ENCODE measurements at places on chromosomes 12 and 14. TPM values are rescaled to one million over a fixed set of nuclear protein-coding genes. Genes with fewer than 3 reads are reported as not detected.

GRCh38 chr12:46403719-46404070 lies 31.1 kb upstream of the SLC38A2 start:
- H3K4me1 ChIP-seq: peaks cover 73% of the 10 kb centered on the region
- no peak overlapping the region for H3K4me3 ChIP-seq
- H3K27me3 ChIP-seq: no peaks in the 10 kb centered on the region
- no peak for DNase-seq

DNA sequence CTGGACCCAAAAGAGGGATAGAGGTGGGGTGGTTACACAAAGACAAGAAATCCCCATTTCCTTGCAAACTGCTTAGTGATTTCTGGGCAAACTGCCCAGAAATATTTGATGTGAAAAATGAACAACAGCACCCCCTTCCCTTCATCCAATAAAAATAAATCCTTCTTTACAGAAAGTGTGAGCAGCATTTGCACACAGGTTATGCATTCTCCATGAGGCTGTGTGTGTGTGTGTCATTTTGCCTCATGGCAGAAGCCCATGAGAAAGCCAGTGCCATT lies 17.2 kb upstream of the NRXN3 start:
- no peaks in the 10 kb centered on the region for H3K36me3 ChIP-seq
- no peak overlapping the region for H3K27ac ChIP-seq
- no peak overlapping the region for H3K4me3 ChIP-seq

OR4E2 gene
- total RNA-seq: not detected

- no peaks in the 10 kb centered on the region for H3K36me3 ChIP-seq
- no peak overlapping the region for H3K4me3 ChIP-seq
- no peak for DNase-seq
- H3K27me3 ChIP-seq: no peaks in the 10 kb centered on the region
Observed at GRCh38 chr12:116484807-116485206, 74.4 kb upstream of the MAP1LC3B2 start.

TOMM20L gene
- not detected for total RNA-seq

GALNT6 gene
- 0.90 TPM for total RNA-seq

- H3K27me3 ChIP-seq: no peaks in the 10 kb centered on the region
- peaks cover 15% of the 10 kb centered on the region for H3K4me1 ChIP-seq
- DNase-seq: no peak
- no peak overlapping the region for H3K4me3 ChIP-seq
- H3K36me3 ChIP-seq: peaks cover 25% of the 10 kb centered on the region
- H3K27ac ChIP-seq: no peak overlapping the region
Observed at GRCh38 chr12:50720501-50720900, 43.4 kb upstream of the ATF1 start.

DNA sequence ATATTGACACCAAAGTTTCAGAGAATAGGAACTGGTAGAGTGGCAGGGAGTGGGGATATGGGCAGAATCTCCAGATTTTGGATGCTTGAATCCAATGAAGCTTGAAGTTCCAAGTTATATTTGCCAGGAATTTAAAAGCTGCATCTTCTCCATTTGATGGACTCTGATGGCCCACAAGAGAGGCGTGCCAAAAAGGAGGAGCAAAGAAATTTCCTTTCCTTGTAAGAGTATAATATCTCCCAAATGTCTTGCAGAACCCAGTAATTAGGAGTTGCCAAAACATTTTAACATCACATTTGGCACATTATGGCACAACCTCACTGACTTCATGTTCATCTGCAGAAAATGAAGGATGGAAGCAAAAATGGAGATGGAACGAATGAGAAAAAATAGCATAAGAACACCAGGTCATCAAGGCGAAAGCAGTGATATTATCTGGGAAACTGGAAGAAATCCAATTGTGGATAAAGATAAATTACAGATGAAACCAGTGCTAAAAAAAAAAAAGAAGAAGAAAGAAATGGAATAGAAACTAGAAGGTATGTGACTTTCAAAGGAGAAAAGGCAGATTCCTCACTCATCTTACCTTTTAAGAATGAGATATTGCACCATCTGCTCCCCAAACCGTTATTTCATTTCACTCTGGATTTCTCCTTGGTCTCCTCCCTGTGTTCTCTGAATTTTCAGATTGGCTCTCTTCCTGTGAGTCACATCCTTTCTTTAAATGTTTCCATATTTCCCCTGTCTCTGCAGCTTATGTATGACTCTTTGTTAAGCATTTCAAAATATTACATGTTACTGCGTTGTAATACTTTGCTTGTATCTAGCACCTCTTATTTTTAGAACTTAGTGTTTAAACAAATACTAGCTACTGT lies 13.5 kb upstream of the FLRT2 start:
- peak overlapping the region; percentile 29 for H3K4me3 ChIP-seq
- H3K4me1 ChIP-seq: peaks cover 37% of the 10 kb centered on the region
- no peak for DNase-seq

DNA sequence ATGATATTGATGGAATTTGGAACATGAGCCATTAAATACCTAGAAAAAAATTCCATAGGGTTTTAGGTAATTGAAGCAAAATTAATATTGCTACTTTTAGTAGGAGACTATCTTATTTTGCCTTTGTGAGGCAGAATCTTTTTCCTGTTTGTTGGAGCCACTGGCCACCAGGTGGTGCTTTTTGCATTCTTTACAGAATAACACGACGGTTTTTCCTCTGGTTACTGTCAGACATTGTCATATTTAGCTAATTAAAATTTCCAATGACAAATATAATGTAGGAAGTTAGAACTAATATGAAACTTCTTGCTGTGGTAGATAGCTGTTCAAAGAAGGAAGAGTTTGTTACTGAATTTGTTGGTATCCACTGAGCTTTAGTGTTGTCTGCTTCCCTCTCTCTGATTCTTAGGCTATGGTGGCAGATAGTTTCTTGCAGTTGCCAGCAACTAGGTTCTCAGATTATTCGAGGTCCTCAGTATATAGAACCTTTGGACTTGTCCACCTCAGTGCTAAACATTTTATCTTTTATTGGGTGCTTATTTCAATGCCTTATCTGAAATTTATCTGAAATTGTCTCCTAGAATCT lies 25.7 kb downstream of the RAB21 start:
- H3K27me3 ChIP-seq: no peaks in the 10 kb centered on the region
- peaks cover 11% of the 10 kb centered on the region for H3K36me3 ChIP-seq
- no peak overlapping the region for H3K27ac ChIP-seq
- no peak overlapping the region for H3K4me3 ChIP-seq
- peaks cover 14% of the 10 kb centered on the region for H3K4me1 ChIP-seq

- peaks cover 4% of the 10 kb centered on the region for H3K27me3 ChIP-seq
- no peak overlapping the region for H3K27ac ChIP-seq
- no peak for DNase-seq
- no peaks in the 10 kb centered on the region for H3K4me1 ChIP-seq
- H3K4me3 ChIP-seq: no peak overlapping the region
Observed at GRCh38 chr14:70149596-70150165, 39.1 kb downstream of the SLC8A3 start.

SYCP3 gene
- not detected for total RNA-seq

- H3K36me3 ChIP-seq: peaks cover 7% of the 10 kb centered on the region
- H3K27ac ChIP-seq: no peak overlapping the region
Observed at GRCh38 chr12:2170376-2170775, 117.6 kb downstream of the CACNA1C start.

- H3K27ac ChIP-seq: no peak overlapping the region
- H3K27me3 ChIP-seq: no peaks in the 10 kb centered on the region
- DNase-seq: no peak
- H3K4me3 ChIP-seq: no peak overlapping the region
- H3K4me1 ChIP-seq: peaks cover 39% of the 10 kb centered on the region
- H3K36me3 ChIP-seq: no peaks in the 10 kb centered on the region
Observed at GRCh38 chr14:31884776-31885379, 192.2 kb upstream of the ARHGAP5 start.

DNA sequence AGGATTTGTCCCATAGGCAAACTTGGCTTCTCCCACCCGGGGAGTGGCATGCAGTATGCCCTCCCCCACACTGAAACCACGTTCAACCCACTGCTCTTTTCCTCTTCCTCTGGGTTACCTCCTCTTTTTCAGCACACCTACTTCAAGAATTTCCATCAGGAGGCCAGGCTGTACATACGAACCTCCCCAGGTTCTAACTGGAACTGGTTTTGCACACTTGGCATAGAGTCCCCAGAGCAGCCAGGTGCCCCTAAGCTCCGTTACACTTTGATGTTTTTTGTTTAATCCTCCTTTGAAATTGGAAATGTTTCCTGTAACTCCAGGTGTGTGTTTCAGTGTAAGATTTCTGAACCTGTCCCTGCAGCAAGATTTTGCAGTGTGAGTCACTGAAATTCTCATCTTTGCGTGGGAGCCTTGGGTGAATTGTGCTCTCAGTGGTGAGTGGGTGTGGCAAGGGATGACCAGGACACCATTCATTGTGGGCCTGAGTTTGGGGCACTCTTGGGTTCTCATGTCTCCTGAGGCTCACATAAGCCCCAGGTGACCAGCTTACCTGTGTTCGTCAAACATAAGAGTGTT lies 18.2 kb downstream of the CD9 start:
- peaks cover 55% of the 10 kb centered on the region for H3K4me1 ChIP-seq
- H3K36me3 ChIP-seq: no peaks in the 10 kb centered on the region
- no peaks in the 10 kb centered on the region for H3K27me3 ChIP-seq
- no peak for DNase-seq
- H3K4me3 ChIP-seq: no peak overlapping the region
- no peak overlapping the region for H3K27ac ChIP-seq

DNA sequence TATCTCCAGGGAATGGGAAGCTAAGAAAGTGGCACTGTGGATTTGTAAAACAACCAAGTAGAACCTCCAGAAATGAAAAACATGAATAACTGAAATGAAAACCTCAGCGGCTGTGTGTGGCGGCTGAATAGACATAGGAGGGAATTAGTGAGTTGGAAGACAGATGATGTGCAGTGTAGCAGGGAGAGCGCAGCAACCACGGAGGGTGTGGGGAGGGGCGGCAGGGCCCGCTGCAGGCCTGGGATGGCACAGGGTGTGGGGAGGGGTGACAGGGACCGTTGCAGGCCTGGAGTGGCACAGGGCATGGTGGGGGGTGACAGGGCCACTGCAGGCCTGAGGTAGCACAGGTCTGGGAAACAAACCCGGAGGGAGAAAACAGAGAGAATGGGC lies 51.1 kb downstream of the BEGAIN start:
- peak; percentile 60 for DNase-seq
- H3K4me1 ChIP-seq: peaks cover 31% of the 10 kb centered on the region
- H3K27ac ChIP-seq: no peak overlapping the region
- no peak overlapping the region for H3K4me3 ChIP-seq

GLIPR1L2 gene
- 0.44 TPM for total RNA-seq

FOXM1 gene
- total RNA-seq: 17.6 TPM

DNA sequence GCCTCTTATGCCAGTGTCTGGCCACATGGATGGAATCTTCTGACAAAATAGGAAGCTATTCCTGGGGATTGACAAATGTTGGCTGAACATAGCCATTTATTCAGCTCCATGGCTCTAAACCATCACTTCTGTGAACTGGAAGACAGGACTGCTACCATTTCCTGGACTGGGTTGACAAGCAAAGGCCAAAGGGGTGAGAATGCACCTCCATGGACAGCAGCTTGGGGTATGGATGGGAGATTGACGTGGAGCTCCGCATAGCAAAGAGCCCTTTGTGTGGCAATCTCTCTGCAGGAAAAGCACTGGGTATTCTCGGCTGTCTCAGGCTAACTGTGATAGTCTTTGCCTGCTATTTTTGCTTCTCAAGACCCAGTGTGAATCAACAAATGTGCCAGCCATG lies 223.0 kb upstream of the EGLN3 start:
- no peaks in the 10 kb centered on the region for H3K36me3 ChIP-seq
- H3K27me3 ChIP-seq: peaks cover 5% of the 10 kb centered on the region
- DNase-seq: no peak
- H3K4me1 ChIP-seq: peaks cover 11% of the 10 kb centered on the region

DNA sequence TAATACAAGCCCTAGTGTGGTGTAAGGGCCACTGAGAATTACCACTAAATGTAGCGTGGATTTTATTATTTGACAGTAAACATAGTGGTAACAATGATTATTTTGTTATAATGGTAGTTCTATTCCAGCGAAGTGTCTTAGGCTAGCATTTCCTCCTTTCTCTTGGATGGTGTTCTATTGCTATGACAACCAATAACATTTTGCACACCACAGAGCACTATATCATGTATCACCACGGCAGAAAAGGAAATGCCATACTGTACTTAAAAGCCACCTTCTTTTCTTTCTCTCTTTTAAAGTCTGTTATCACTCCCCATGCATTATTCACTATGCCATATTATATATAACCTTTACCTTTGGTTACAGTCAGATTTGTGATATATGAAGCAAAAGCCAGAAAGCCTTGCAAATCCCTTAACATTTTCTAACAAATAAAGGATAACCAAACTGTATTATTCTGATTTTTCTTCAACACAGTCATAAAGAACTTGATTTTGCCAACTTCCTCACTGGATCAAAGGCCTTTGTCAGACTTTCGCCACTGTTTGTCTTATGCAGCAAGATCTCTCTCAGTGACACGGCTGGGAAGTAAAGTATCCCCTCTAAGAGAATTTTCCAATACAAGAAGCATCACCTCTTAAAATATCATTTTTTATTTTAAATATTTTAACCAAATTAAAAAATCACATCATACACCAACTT lies 195.8 kb downstream of the FOXN3 start:
- H3K27ac ChIP-seq: peak overlapping the region; percentile 86
- H3K36me3 ChIP-seq: peaks cover 10% of the 10 kb centered on the region
- H3K4me1 ChIP-seq: peaks cover 29% of the 10 kb centered on the region
- H3K4me3 ChIP-seq: no peak overlapping the region
- no peaks in the 10 kb centered on the region for H3K27me3 ChIP-seq

DNA sequence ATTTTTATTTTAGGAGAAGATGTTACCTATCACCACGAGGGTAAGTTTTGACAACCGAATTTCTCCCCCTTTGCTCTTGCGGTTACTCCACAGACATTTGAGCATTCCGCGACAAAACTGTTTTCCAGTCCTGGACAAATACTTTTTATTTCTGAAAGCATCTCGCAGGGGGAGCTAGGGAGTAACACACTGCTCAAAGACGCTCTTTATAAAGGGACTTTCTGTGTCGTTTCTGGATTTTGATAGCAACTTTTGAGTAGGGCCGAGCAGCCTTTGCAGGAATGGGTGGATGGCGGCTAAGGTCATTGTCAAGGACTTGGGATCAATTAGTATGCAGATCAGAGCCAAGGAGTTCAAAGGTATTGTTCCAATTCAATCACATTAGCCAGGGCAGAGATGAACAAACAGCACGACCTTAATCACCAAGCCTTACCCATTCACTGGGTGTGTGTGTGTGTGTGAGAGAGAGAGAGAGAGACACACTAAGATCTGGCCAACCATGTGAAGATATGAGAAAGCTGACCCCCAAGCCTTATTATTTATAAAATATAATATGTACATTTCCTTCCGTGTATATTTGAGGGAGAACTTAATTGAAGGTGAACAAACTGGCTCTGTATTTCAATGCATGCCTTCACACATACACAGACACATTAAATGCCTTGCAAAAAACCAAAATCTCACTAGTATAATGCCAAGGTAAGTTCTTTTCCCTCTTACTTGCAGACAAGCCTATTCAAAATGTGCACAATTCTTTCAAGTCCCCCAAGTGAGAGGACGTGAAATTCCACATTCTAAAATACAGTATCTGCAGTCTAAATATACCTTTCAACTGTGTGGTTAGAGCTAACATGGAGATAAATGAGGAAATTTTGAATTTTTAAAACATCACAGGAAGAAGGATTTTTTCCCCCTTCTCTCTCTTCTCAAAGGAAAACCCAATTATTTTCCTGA lies 613.8 kb downstream of the VRK1 start:
- H3K4me1 ChIP-seq: no peaks in the 10 kb centered on the region
- no peak overlapping the region for H3K27ac ChIP-seq
- DNase-seq: no peak
- no peaks in the 10 kb centered on the region for H3K36me3 ChIP-seq
- H3K4me3 ChIP-seq: no peak overlapping the region
